ENCODE measurements at places on chromosomes 7 and 10.

- DNase-seq, result no peak
Measured at GRCh38 chr10:311901-312665, 176.8 kb downstream of the ZMYND11 start.

DNA sequence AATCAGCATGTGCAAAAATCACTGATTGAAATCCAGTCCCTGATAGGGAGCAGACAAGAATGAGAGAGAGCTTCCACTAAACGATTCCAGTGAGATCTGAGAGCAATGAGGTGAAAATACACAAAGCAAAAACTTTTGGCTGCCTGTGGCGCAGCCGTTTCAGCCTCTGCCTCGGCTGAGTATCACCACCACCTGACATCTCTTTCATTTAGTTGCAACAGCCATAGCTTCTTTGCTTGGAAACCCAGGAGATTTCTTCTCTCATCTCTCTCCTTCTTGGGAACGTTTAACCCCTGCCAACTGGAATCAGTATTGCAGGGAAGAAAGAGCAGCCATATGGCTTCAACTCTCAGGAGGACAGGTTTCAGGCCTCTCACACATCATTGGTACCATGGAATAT is 237.3 kb upstream of the AGK start:
- DNase-seq, result no peak

DNA sequence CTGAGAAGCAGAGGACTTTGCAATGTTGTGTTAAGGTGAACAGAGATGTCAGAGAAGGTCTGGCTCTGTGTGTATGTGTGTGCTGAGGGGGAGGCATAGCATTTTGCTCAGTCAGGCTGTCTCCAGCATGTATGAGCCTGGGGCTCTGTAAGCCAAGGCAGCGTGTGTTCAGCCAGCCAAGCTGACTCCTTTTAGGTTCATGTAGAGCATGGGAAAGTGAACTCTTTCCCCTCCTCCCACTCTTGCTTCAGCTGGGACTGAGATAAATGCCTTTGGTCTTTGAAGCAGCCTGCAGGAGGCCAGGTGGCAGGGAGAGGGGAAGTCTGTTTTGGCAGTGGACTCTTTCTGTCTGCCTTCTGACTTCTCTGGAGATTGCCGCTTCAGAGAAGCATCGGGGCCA is 3.8 kb downstream of the SFXN2 start:
- no peak for DNase-seq

- DNase-seq, result no peak
Measured at GRCh38 chr7:35987016-35987415, 166.0 kb upstream of the EEPD1 start.

GRCh38 chr10:69047111-69047832 is 40.6 kb upstream of the SRGN start:
- no peak for DNase-seq

DNA sequence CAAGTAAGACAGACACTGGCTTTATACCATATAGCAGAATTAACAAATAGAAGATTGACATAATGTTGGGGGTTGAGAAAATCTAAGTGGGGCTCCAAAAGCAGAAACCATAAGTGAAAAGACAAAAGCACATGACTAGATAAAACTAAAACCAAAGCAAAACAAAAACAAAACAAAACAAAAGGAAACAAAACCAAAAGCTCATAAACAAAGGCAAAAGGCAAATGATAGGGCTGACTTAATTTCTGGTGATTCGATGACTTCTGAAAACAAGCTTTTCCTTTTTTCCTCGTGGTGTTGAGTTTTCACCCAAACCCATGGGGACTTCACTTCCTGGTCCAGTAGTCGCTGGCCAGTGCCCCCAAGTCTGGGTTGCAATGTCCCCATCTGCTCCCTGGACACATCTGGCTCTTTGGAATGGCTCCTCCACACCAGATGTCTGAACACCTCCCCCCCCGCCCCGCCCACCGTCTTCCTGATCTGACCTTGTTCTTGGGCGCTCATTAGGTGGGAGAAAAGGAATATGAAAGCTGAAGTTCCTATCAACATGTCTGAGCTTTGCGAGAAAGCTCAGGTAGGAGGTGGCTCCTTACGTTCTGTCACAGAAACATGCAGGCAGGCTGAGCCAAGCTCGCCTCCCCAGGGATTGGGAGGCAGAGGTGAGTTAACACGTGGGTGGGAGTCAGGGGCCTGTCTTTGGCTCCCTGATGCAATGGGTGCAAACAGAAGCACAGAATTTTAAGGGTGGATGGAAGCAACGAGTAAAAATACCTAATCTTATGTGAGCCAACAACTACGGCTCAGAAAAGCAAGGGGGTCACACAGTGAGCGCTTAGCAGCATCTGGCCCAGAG is 121.0 kb downstream of the NEURL1 start:
- DNase-seq, result no peak

GRCh38 chr7:137820677-137821420 is 25.9 kb downstream of the DGKI start:
- DNase-seq, result no peak

GRCh38 chr10:61847087-61847486 is 54.4 kb upstream of the ARID5B start:
- DNase-seq, result no peak

- DNase-seq, result no peak
Measured at GRCh38 chr7:40519009-40519408, 384.2 kb downstream of the SUGCT start.

- DNase-seq, result no peak
Measured at GRCh38 chr7:36011588-36011965, 141.5 kb upstream of the EEPD1 start.

- DNase-seq, result no peak
Measured at GRCh38 chr7:137642472-137642871, 204.3 kb downstream of the DGKI start.

DNA sequence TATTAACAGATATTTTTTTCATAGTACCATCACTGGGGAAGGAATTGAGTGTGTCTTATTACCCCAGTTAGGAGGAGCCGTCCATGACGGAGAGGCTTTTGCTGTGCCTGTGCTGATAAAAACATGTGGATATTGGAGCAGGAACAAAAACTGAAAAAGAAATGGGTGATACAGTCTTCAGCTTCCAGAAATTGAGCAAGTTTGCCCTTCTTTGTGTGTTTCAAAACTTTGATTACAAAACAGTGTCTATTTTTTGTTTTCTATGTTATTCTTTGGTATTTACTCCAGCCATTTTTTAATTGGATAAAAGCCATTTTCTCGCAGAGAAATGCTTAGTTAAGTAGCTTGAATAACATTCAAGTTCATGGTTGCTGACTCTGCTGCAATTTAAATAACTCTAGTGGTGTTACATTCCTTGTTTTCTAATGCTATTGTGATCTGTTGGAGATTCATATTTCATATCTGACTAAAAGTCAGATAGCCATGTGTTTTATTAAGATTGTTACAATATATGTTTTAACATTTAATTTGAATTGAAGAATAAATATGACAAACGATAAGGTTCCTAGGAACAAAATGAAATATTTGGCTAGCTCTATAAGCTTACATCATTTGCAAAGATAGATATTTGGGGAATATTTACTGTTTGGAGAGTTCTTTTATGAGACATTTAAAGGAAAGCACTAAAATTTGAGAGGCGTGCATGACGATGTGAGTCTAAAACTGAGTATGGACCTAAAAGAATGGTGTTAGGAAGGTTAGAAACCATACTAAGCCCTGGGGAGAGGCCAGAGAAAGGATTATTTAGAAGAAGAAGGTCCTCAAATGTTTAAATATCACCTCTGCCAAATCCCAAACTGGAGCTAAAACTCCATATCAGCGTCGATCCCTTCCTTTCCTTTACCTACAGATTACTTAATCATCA is 747.3 kb upstream of the CELF2 start:
- DNase-seq, result no peak

DNA sequence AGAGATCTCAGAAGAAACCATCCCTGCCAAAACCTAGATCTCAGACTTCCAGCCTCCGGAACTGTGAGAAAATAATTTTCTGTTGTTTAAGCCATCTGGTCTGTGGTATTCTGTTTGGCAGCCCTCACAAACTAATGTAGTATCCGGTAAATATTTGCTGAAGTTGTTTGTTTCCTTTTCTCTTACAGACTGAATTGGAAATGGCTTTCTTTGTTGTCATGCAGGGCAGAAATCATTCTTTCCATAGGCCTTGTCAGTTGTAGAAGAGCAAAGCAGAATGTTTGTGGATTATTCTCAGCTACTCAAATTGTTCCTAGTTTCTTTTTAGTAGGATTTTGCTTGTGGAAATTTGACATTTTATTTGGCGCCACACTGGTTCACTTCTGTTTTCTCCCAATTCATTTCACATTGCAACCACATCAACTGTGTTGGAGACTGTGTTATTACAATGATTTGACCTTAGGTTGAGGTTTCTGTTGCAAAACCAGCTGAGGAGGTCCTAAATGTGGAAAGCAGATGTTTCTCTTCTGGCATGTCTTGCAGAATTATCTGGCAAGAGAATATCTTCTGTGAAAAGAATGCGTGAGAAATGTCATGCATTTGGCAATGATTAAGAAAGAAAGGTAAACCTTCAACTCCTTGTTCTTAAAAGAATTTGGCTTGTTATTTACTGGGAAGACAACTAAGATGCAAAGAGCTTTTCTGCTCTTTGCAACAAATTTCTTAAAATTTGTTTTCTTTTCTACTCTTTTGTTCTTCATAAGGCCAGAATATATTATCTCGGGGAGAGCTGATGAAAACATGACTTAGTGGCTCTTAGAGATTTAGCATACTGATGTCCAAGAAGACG is 25.8 kb downstream of the ACTA2 start:
- no peak for DNase-seq

DNA sequence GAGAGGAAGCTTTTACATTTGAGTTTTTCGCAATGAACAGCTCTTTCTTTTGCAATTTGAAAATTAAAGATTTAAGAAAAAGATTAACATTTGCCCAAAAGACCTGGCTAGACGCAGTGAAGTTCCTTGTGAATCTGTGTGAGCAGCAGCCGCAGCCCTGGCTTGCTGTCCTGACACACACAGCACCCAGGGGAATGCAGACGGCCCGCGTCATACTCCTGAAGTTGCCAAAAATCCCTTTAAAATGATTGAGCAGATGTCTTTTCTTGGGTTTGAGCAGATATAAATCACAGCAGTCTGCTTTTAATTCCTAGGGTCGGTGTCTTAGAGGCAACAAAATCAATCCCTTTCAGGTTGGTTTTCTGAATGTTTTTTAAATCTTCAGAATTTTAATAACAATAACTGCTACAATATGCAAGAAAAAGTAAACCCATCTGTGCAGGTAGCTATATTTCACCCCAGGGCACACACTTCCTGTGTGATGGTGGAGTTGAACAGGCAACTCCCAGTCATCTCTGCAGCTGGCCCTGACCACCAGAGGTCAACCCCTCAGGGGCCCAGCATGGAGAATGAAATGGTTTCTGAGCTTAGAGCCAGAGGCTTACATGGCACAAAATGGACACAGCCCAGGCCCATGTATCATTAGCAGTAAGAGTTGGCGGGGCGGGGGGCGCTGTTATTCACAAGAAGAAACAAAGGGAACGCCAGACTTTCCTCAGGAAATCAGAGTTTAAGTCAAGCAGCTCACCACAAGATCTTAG is 32.2 kb upstream of the TRIL start:
- DNase-seq, result no peak

DNA sequence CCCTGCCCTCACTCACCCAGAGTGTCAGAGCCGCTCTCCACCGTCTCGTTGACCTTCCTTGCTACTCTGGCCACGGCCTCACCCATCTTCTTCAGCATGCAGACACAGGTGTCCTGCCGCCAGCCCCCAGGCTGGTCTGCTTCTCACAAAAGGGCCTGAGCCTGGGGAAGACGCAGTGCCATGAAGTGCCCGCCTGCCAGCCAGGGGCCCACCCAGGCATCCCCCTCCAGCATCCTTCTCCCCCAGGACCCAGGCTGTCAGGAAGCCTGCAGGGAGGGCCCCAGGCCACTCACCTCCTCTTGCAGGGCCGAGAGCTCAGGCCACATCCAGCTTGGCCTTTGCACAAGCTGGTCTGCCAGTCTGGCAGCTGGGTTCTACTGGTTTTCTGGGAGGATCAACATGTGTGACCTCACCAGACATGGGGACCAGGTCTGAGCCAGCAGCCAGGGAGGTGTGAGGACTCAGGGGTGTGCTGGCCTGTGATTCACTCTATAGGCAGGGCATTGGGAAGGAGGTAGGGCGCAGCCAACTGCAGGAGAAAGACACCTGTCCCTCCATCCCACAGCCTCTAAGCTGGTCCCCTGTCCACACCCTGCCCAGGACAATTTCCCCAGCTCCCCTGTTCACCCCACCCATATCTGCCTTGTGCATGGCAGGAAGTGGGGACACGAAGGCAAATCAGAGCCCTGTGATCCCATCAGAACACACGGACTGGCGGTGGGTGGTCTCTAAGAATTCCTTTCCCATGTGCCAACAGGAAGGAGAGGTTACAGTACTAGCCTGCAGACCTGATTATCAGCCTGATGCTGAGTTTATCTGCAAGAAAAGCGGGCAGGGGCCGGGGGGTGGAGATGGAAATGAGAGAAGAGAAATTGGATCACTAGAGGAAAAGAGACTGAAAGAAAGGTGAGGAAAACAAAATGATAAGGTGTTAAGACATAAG is 5.7 kb downstream of the LRRC20 start:
- no peak for DNase-seq

DNA sequence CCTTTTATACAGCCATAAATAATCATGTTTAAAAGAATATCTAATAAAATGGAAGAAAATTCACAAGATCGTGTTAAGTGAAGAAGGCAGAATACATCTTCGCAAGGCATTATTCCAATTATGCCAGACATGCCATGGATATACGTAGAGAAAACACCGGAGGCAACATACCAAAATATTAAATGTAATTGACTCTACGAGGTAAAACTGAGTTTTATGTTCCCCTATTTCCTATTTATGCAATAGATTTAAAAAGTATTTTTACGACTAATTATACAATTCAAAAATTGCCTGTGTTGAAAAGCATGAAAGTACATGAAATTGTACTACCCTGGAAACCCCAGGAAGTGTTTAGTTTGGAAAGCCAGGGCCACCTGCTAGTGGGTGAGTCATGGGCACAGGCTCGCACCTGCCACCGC is 936 bp upstream of the REPIN1 start:
- DNase-seq, result no peak

DNA sequence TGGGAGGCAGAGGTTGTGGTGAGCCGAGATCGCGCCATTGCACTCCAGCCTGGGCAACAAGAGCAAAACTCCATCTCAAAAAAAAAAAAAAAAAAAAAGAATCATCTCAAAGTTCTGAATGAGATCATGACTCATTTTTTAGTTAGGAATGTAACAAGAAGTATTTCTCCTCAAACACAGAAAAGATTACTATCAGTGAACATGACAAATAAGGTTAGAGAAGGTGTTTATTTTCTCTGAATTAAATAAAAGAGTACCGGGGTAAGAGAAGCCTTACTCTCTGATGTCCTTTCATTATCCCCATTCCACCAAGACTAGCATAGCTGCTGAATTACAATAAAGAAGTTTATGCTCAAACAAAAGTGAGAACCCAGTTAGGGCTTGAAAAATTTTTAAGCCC is 50.1 kb downstream of the IPMK start:
- DNase-seq, result no peak

- DNase-seq, result no peak
Measured at GRCh38 chr7:133007961-133008360, 73.9 kb downstream of the CHCHD3 start.

All from esophagus squamous epithelium (tissue), 5 donors.